ENCODE measurements at places on chromosomes 7 and 10.
A peak's percentile ranks its signal among the peaks of the same experiment; 100 is the strongest.

DNA sequence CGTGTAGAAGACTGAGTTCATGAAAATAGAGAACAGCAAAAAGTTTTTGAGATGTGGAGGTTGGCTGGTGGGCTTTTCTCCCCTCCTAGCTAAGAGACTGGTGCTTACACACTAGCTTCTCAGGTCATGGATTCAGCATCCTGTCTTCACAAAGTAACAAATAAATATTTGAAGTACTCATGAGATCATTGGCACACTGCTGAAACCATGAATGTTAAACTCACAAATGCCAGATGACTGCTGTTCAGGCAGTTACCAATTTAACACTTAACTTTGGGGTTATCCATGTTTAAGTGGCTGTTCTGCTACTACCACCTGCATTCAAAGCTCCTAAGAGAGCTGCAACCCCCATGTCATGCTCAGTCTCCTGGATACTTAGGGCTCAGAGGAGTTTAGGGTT, 119.0 kb upstream of the BET1 start:
- no peak for DNase-seq

GRCh38 chr10:130074639-130075038, 36.0 kb downstream of the C10orf143 start:
- no peak for DNase-seq

DNA sequence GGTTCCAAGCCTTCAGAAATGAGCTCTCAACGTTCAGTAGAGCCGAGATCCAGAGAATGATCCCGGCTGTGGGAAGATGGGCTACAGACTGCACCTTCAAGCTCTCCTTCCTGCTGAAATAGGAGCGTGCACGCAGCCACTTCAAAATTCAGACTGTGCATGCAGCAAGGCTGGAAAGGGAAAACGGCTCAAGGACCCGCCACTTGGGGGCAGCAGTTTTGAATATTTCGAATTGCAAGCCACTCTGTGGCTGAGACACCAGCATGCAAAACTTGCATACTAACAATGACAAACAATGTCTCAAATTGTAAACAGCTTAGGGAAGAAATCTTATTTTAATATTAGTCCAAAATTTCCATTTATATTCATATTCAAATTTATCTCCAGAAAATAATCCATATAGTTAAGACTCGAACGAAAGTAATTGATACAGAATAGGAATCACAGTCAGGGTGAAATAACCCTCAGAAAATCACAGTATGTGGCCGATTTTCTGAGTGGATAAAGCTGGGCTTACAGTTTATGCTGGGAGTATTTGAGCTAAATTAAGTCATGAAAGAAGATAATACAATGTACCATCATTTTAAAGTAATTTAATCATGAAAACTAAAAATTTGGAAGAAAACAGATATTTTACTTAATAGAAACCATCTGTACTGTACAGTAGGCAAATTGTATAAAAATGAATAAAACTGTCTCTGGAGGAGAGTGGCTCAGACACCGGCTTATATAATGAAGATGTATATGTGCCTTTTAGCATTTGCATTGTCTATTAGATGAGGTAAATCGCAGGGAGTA, 137.9 kb upstream of the MKI67 start:
- peak; percentile 31 for DNase-seq

DNA sequence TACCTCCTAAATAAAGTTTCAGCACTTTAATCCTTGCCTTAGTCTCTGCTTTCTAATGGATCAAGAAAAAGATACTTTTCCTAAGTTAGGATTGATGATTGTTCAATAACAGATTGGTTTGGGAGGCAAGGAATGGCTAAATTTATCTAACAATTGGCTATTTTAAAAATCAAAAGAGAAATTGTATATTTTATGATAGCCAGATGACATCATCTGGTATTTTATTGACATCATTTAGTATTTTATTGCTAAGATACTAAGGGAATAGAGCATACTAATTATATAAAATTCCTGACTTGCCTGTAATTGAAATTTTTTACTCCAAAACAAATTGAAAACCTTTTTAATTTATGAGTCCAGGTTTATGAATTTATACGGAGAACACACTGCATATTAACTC, 19.3 kb upstream of the FAM13C start:
- DNase-seq, result no peak

DNA sequence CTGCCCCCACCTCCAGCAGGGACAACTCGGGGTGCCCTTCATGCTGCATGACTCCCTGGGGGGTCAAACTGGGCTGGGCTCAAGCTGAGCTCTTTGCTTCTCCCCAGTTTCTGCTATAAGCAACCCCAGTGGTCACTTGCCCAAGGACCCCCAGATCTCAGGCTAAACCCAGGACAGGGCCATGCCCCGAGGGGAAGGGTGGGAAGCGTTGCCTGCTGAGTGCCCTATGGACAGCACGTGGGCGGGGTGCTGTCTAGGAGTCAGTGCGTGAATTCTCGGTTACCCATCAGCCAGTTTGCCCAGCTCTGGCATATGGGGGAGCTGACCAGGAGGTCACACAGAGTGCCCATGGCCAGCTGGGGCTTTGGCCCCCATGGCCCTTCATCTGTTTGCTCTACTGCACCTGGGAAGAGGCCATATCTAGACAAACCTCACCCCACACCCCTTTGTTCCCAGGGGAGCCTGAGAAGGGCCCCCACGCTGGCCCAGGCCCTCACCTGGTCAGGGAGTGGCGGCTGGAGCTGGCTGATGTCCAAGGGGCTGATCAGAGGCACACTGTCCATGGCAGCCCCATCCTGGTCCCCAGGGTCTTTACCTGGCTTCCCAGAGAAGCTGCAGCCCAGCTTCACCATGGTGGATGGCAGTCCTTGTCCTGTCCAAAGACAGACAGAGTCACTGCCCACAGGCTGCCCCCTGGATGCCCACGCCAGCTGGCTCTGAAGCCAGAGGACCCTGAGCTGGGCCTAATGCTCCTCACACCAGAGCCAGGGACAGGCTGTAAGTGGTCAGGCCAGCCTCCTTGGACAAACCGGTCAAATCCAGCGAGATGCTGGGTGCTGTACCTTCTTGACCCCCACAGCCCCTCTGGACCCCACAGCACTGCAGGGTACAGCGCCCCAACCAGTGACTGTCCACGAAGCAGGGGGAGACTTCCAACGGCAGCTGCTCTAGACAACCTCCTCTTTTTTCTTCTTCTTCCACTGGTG, 8.0 kb downstream of the CALY start:
- DNase-seq, result no peak

DNA sequence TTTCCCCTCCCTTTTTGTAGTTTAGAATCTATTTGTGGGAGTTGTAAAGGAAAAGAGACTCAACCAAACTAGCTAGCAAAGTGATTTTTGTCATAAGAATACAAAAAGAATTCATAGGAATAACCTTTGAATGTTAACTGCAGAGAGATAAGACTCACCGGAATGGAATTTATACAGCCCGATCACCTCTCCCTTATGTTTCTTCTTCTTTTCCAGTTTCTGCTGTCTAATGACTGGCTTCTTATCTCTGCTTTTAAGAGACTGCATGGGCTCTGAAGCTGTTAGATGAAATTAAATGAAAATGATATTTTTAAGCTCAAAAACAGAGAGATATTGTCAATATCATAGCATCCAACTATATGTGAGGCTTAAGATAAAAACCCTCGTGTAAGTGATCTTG, 1095.9 kb downstream of the REEP3 start:
- DNase-seq, result no peak

DNA sequence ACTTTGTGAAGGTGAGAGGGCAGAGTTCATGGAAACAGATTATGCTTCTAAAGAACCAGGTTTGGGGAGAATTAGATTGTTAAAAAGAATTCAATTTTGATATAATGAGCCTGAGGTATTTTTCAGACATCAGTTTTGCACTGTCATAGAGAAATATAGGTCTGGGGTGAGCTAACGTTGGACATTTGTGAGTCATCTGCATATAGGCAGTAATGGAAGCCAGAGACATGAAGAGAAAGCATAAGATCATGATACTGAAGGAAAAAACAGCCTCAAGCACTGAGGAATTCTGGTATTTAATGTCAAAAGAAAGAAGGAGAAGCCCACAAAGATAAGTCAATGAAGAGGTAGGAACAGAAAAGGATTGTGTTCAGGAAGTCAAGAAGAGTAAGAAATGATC, 32.4 kb upstream of the COL1A2 start:
- DNase-seq, result no peak

- DNase-seq, result no peak
Observed at GRCh38 chr10:29784175-29784773, 149.5 kb upstream of the SVIL start.

GRCh38 chr7:24831240-24831639, 74.0 kb upstream of the GSDME start:
- DNase-seq, result no peak

DNA sequence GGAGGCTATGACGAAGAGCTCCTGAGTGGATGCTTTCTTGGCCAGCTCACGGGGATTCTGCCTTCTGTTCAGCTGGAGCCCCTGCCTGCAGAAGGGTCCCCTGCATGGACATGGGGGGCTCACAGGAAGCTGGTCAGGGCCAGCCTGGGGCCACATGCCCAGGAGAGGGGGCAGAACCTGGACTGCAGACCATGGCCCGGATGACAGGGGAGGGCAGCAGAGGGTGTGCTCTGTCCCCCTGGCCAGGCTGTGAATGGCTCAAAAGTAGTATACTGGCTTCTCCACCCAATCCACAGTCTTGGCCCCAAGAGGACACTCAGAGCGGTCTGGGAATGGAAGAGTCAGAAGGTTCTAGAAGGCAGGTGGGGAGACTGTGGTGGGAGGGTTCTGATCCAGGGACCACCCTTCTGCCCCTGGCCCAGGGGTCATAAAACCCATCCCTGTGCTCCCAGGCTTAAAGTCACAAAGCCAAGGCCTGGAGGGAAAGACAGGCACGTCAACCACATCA, 40.3 kb downstream of the PPIF start:
- DNase-seq, result no peak

DNA sequence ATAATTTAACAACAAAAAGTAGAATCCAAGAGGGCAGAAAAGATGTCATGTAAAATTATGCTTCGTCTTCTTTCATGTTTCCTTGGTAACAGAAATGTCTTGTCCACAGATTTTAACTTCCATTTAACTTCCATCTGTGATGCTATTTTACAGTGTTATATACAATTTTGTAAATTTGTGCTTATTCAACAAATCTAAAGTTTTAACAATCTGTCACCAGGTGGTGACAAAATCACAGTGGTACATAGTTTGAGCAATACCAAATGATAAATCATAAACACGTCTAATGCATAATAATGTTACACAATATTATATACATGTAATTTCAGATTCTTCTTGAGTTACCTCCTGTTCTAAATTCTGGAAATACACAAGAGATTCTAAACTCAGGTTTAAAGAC, 784.4 kb upstream of the CELF2 start:
- DNase-seq, result no peak

GRCh38 chr10:101089520-101090299, 27.9 kb downstream of the KAZALD1 start:
- DNase-seq, result no peak

GRCh38 chr10:1094112-1095057, 38.2 kb downstream of the WDR37 start:
- peak; percentile 31 for DNase-seq

- no peak for DNase-seq
Observed at GRCh38 chr7:155363852-155364600, 66.3 kb downstream of the INSIG1 start.

- no peak for DNase-seq
Observed at GRCh38 chr7:91089382-91089963, 174.8 kb upstream of the FZD1 start.

DNA sequence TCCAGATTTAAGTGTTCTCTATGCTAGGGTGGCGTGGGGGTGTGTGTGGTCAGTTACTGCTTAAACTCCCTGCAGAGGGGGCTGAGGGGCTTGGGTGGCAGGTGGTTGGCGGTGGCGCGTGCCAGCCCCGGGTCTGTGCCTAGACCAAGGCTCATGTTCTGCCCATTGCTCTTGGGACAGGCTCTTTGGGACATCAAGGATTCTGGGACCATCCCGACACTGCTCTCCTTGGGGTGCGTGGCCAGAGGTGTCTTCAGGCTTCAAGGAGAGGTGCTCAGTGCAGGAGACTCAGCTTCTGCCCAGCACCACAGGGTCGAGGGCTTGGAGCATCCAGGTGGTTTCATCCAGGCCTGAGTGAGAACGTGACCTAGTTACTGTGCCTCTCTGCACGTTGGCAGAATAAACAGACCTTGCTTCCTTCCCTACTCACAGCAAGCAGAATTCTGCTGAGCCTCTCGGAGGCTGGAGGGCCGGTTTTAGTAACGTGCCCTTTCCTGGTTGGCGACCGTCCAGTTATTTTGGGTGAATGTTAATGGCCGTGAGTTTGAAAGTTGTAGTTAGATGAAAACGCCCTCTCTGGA, 39.9 kb downstream of the CAMK1D start:
- no peak for DNase-seq

DNA sequence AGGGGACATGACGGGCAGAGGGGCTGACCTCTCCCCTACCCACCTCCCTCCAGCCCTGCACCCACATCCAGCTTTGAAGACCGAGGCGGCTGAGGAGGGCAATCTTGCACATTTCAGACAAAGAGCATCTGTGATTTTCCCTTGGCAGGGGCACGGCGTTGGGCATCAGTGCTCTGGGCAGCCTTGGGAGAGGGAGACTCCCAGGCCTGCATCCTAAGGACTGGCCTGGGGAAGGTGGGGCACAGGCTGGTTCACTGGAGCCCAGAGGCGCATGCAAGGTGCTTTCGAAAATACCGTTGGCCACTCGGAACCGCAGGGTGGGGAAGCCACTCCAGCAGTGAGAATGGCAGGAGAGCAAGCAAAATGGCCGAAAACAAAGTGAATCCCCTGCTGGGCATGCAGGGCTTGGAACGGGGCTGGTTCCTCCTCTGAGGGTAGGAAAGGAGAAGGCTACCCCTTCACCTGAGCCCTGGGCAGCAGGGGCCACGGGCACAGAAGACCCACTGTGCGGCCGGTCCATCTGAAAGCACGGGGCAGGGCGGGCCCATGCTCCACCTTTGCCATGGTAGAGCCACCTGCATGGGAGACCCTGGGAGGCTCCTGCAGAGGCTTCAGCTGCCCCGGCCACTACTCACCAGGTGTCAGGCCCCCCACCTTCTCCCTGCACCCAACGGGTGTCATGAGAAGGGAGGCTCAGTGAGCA, 49.8 kb downstream of the EBF3 start:
- DNase-seq, result no peak

DNA sequence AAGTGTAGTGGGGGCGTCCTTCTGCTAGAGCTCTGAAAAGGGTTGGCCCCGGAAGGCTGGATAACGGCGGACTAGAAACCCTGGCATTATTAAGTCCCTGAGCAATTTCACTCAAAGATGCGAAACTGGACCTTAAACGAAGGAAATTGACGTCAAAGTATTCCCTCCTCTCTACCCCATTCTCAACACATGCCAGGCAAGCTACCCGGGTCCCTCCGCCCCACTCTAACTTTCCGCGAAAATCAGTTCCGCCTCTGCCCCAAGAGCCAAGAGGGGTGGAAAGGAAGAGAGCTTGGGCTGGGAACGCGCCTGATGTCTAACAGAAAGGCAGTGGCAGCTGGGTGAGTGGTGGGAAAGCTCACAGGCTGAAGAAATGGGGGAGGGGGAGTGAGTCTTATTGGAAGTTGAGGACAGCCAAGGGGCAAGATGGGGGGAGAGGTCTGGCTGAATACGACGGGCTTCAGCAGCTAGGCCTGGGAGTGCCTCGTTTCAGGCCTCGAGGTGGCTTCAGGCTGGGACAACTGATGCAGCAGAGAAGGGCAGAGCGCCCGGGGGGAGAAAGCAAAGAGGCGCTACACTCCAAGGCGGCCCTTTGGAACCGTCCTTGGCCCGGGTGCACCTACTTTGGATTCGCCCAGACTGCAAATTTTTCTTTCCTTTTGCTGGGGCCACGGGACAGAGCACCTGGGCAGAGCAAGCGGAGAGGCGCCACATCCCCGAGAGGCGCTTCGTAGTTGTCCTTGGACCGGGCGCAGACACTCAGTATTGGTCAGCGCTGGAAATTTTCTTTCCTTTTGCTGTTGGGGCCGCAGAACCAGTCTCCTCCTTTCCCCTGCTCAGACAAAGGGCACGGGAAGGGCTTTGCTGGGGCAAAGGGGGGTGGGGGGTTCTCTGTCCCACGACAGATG, 2.0 kb upstream of the FEZF1 start:
- DNase-seq, result no peak
